ENCODE measurements at places on chromosomes 6 and 20.

GRCh38 chr6:56640374-56640773, 2.3 kb downstream of the DST start:
- no peak for DNase-seq

DNA sequence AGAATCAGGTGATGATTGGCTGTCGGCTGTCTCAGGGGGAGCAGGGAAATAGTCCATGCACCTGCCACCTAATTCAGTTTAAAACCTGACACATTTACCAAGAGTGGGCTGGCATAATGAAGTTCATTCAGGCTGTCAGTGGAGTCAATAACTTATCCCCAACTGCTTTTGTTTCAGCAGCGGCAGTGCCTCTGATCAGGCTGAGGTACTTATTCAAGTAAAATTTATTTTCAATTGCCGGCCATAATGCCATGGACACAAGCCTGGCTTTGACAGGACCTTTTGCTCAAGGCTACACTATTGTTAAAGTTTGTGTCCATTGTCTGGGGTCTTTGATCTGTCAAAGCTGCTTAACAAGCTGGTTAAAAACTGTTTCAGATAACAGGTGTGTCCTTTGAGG, 20.6 kb downstream of the OLIG3 start:
- no peak for DNase-seq

DNA sequence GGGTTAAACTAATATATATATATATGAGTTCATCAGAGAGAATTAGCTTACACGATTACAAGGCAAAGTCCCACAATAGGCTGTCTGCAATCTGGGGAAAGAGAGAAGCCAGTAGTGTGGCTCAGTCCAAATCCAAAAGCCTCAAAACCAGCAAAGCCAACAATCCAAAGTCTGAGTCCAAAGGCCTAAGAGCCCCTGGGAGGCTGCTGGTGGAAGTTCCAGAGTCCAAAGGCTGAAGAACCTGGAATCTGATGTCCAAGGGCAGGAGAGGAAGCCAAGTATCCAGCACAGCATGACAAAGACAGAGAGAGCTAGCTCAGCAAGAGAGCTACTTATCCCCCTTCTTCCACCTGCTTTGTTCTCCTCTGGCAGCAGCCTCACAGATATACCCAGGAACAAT, 274.7 kb upstream of the ID4 start:
- DNase-seq: no peak

DNA sequence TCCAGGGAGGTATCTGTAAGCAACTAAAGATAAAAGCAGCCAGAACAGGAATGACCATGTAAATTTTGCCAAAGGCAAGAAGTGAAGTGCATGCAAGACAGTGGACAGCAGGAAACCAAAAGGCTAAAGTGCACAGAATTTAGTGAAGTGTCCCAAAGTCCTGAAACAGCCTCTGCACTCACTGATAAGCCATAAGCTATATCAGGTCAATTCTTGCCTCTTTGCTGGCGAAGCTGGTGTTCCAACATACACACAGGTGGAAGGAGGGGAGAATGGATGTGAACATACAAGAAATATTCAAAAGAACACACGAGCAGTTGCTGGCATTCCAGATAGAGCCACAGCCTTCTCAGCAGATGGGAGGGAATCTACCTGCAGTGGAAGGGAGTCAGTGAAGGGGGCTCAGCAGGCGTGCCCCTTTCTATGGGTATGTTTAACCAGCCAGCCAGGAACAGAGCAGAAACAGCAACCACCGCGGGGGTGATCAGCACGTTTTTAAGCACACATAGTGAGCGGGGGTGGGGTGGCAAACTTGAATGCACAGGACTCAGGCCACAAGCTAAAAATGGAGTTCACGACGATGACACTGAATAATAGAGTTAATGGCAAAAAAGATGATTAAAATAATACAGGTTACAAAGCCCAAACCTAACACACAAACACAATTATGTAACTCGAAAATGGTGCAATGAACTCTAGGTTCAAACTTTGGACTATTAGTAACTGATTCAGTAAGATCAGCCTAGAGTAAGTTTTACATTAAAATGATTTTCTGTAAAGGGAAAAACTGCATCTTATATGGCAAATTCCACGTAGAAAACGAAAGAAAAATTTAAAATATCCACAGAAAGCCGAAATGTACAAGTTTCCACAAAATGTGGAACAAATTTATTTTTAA, 1.2 kb downstream of the ECI2 start:
- peak; percentile 30 for DNase-seq

- no peak for DNase-seq
Measured at GRCh38 chr6:77299931-77300330, 163.4 kb downstream of the HTR1B start.

GRCh38 chr6:46378161-46378881, 112.9 kb downstream of the RCAN2 start:
- DNase-seq: no peak

DNA sequence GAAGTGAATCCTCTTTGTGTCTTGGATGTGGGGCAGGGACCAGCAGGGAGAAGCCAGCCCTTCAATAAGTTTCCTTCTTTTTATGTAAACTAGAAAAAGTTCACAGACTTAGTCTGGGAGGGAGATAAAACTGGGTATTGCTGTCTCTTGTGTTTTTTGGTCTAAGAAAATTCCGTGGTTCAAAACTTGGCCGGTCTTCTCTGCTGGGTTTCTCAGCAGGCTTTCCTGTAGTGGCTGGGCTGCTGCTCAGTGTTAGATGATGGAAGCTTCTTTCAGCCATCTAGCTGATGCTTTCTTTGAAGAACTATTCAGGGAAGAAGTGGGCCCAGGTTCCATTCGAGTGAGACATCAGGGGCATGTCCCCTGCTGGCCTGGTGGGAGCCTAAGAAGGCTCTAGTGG, 70.7 kb upstream of the SCP2D1 start:
- DNase-seq: no peak

All from SW 1271 (cell line).